ENCODE measurements at places on chromosomes 5 and 9.

- DNase-seq: no peak
Measured at GRCh38 chr5:60370508-60370907, 329.5 kb downstream of the DEPDC1B start.

- DNase-seq: no peak
Measured at GRCh38 chr5:138946241-138946623, 71.1 kb upstream of the LRRTM2 start.

DNA sequence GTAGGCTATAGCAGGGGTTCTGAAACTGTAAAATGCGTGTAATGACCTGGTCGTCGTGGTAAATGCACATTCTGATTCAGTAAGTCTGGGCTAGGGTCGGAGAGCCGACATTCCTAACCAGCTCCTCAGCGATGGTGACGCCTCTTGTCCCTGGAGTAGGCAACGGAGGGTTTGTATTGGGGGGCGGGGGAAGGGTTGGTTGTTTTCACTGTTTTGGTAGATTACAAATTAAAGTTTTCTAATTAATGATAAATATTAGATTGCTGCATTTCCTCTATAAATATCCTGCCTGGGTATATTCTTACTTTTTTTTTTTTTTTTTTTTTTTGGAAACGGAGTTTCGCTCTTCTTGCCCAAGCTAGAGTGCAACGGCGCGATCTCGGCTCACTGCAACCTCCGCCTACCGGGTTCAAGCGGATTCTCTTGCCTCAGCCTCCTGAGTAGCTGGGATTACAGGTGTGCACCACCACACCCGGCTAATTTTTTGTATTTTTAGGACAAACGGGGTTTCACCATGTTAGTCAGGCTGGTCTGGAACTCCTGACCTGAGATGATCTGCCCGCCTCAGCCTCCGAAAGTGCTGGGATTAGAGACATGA is 566 bp upstream of the ALDH7A1 start:
- no peak for DNase-seq

- no peak for DNase-seq
Measured at GRCh38 chr9:23307731-23308513, 518.1 kb downstream of the ELAVL2 start.

GRCh38 chr5:20000416-20000815 is 12.4 kb upstream of the CDH18 start:
- DNase-seq: no peak

DNA sequence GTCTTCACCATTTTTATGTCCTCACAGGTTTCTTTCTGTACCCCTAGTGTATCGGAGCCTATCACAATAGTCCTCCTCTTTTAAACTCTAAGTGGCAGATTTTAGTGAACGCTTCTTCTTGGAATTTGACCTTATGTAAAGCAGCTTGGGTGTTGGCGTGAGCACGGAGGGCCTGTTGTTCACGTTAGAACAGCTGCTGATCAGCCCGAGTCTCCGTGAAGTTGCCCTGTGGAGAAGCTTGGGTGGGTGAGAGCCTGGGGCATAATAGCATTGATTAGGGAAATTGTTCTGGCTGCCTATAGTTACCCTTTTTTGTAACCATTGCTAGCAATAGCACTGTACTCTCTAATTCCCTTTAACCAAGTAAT is 167.0 kb upstream of the OTULINL start:
- no peak for DNase-seq

DNA sequence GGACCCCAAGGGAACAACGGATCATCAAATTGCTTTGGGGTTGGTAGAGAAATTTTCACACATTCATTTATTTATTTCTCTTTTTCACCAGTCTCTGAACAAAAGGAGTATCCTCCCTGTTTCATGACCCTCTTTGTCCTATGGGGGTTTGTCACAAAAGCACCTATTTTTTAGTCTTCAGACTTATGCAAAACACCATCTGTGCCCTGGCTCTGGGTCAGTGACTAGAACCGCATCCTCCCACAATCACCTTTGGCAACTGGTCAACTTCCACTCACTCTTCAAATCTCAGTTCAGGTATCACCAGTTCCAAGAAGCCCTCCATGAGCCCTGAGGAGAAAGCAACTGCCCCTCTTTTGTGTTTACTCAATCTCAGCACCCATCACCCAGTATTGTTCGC is 395.7 kb downstream of the CDK5RAP2 start:
- DNase-seq: no peak

DNA sequence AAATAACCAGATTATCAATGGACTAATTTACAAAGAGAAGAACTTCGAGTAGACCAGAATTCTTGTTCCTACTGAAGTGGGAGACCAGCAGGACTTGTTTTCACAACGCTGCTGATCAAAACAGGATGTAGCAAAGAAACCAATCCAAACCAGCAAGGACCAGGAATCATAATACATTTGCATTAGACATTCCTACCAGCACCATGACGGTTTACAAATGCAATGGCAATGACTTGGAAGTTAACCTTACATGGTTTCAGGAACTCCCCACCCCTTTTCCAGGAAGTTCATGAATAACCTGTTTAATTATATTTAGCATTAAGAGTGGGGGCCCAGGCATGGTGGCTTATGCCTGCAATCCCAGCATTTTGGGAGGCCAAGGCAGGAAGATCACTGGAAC is 100.0 kb downstream of the LPAR1 start:
- DNase-seq: no peak

Data from right lung (tissue), 10 donors.